Kidney (tissue), 22 donors: ENCODE measurements at places on chromosomes 12 and 14.

DNA sequence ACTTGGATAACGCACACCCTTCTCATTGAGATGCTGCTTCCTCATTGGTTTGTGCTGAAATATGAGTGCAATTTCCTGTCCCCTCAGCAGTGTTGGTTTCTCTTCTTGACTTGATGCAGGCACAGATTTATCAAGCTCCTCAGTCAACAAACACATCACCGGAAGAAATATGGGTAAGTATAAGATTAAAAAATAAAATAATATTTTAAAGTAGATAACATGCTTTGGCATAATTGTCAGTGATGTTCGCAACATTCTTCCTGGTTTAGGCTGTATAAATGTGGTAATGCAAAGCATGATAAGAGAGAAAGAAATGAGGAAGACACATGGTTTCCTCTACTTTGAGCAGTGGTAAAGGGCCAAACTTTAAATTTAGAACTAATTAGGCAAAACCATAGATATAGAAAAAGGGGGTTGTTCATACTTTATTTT is at the start of gene GPR65:
Gene GPR65, plus strand, starts transcription at position 86 of the 432 bp plus-strand sequence. CDS start 5,713 bp downstream, outside the sequence.
- H3K27me3 ChIP-seq = no peaks in the 10 kb centered on the region
- H3K36me3 ChIP-seq = no peaks in the 10 kb centered on the region
- H3K4me1 ChIP-seq = no peaks in the 10 kb centered on the region
- H3K27ac ChIP-seq = no peak within 1 kb of the TSS
- no peak for DNase-seq

DNA sequence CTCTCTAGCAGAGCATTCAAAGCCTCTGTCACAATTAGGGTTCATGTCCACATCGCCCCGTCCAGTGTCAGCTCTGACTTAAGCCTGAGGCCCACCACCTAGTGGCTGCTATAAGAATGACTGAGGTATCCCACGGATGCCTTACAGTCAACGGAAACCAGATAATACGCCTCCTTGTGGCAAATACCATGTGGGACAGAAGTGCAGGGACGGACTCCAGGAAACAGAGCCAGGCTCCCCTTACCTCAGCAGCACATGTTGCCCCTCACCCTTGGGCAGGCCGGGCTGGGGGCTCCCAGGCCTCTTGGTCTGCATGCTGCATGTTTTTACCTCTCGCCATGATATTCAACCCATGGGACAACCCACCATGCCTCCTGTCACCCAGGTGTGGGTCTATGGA is 86.3 kb downstream of the VWF start:
- H3K27me3 ChIP-seq = no peaks in the 10 kb centered on the region
- H3K27ac ChIP-seq = no peak overlapping the region
- H3K36me3 ChIP-seq = no peaks in the 10 kb centered on the region
- H3K4me3 ChIP-seq = no peak overlapping the region
- H3K4me1 ChIP-seq = no peaks in the 10 kb centered on the region

GRCh38 chr12:71160585-71160984 is 2.8 kb upstream of the TSPAN8 start:
- H3K36me3 ChIP-seq = no peaks in the 10 kb centered on the region
- H3K27ac ChIP-seq = no peak overlapping the region
- no peaks in the 10 kb centered on the region for H3K27me3 ChIP-seq
- no peak overlapping the region for H3K4me3 ChIP-seq

DNA sequence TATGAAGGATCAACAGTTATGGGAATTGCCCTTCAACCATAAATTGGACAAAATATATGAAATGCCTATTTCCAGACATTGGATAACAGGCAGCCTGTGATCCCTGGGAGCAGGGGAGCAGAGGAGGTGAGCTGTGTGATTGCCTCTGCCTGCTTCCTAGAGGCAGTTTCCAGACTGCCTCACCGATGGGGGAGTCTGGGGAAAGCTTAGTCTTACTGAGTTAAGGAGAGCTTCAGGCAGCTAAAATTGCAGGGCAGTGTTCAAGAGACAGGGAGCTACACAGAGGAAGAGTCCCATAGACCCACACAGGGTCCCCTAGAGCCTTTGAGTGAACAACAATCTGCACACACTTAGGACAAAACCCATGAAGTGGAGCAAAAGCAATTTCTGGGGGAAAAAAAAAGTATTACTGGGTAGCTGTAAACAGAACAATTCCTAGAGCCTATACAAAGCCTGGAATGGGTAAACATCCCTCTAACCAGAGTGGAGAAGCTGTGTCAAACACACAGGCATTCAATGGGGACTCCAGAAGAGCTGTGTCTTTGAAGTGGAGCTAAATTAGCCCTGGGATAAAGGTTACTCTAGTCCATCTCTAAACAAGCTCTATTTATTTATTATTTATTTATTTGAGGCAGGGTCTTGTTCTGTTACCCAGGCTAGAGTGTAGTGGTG is 48.3 kb upstream of the ACTN1 start:
- H3K27me3 ChIP-seq = no peaks in the 10 kb centered on the region
- no peaks in the 10 kb centered on the region for H3K4me1 ChIP-seq
- no peak overlapping the region for H3K4me3 ChIP-seq
- no peak overlapping the region for H3K27ac ChIP-seq
- DNase-seq = no peak
- H3K36me3 ChIP-seq = no peaks in the 10 kb centered on the region
